ENCODE measurements at places on chromosomes 1 and 21.

- DNase-seq = no peak
Measured at GRCh38 chr1:221740369-221740992, 1.4 kb downstream of the DUSP10 start.

DNA sequence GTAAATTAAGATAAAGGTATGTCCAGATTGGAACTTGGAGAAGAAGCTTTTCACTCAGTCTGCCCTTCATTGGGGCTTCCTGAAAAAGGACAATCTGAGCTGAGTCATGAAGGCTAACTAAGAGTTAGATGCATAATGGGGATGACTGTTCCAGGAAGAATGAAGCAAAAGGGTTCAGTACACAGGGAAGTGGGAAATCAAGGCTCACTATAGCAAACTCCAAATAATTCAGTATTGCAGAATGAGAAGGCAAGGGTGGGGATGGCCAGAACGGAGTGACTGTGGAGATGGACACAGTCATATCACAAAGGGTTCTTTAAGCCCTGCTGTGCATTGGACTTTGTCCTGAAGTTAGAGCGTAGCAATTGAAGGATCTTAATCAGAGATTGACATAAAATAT, 158.3 kb downstream of the FGGY start:
- no peak for DNase-seq

GRCh38 chr1:153857505-153857904, 65.3 kb downstream of the GATAD2B start:
- DNase-seq = no peak

DNA sequence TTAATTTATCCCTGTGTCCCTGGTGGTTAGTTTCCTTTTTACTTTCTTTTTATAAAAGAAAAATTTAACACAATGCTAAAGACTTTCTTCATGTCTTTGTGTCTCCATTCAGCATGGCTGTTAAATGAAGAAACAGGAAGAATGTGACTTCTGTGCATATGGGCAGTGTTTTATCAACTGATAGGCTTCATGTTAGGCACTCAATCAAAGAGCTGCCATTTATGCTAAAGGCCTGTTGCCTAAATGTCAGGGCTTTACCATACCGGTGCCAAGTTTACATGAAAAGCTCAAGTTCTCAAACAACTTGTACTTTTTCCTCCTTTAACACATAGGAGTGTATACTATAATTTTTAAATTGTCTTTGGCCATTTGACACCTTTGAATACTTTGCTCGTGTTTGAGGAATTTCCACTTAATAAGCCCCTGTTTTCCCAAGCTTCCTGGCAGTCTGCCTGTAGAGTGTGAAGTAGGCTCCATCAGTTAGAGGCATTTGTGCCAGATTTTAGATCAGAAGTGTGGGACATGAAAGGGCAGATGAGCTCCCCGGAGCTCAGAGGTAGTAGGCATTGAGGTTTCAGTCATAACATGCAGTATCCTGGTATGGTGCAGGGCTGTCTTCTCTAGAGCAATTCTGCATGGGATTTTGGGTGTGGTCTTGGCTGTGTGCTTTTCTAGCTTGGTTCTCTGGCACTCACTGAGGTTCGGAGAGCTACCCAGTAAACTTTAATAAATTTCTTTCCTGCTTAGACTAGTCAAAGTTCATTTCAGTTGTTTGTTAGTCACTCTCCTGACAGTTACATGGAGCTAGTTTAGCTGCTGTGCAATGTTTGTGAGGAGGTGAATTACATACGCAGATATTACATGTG, 119.0 kb downstream of the LEPR start:
- no peak for DNase-seq

- peak; percentile 68 for DNase-seq
Measured at GRCh38 chr1:109490029-109490933, 3.6 kb upstream of the CYB561D1 start.

DNA sequence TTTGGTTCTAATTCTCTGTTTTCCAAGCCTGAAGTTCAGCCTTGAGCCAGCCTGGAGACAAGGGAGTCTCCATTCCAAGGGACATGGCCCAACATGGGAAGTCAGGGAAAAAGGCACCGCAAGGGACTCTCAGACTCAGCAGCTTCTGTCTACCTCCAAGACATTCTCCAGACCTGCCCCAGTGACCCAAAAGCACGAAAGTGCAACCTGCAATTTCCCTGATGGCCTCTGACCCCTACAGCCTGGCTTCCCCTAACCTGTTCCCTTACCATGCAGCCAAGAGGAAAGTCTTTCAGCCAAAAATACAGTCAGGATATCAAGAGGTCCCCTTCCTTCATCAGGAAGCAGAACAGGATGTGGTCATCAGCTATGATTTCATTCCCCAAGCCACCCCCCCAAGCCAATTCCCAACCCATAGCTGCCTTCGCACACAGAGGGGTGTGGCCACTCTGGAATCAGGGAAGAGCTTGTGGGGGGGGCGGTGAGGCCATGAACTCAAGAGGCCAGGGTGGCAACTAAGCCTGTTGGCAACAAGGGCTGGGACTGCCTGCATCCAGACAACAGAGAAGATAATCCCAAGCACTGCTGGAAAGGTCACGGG, 59.2 kb downstream of the TIAM1 start:
- no peak for DNase-seq
